B cell (primary cell): ENCODE measurements at places on chromosomes 3 and 15.

DNA sequence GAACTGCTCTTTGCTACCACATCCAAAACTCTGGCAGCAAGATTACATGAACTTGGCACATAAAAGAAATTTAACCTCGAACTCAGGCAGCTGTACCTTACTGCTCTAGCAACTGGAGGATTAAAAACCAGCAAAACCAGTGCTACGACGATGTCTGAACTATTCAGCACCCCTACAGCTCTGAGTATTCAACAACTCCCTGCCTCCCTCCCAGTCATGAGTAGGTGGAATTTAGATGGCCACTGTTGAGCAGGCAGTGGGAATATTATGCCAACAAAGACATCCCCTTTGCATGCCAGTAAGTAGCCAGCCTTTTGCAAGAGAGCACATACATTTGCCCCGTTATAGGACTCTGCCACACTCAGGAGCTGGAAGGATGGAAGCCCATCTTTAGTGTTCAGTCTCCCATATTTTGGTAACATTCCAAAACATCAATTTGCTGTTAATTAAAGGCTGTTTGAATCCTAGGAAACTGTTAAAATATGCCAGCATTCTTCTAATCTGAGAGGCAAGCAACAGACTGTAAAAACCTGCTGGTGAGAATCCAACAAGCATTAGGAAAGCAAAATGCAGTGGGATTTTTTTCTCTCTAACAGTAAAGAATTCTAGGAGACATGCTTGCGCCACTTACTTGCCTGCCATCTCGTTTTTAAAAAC is 85.4 kb downstream of the ZNF385D start:
- DNase-seq, result no peak

GRCh38 chr15:67822537-67823313 is 2.6 kb upstream of the SKOR1 start:
- peak; percentile 49 for DNase-seq

GRCh38 chr15:78317145-78317836 is 17.9 kb upstream of the SKIC8 start:
- DNase-seq, result no peak

DNA sequence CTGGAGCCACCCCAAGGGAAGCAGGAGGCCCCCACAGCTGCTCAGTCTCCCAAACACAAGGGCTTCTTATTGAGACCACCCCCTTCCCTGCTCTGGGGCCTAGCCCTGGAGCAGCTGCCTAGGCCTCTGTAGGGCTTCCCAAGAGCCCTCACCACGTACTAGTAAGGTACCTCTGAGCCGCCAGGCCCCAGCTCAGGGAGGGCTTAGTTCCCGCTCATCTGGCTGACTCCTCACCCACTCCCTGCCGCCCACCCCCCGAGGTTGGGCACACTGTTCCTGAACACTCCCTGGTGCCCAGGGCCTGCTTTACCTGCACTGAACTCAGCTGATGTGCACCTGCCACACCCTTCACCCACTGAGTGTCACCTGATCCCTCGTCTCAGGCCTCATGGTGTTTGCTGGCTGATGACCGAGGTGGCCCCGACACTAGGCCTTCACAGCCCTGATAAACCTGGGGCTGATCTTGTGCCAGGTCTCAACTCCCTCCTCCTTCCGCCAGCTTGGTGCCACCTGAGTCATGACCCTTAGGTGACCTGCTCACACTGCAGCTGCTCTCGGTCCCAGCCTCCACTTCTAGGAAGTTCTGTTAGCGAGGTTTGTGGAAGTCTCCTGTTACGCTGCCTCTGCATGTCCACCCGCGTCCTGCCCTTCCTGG is 18.0 kb upstream of the SPTBN5 start:
- no peak for DNase-seq

DNA sequence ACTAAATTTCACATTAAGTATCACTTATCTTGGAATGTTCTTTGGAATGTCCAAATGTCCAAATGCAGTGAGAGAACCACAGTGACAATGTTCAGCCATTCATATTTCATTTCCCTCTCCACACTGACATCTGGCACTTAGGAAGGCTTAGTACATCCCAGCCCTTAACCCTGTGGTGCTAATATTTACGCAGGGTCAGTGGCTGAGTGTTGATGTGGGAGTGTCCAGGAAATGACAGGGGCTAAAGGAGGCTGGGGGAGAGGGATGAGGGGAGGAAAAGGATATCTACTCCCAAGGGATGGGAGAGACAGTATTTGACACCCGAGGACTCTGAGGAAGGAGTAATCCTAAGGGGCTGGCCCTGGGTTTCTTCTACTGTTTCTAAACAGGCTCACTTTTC is 14.1 kb upstream of the CCR4 start:
- DNase-seq, result no peak

DNA sequence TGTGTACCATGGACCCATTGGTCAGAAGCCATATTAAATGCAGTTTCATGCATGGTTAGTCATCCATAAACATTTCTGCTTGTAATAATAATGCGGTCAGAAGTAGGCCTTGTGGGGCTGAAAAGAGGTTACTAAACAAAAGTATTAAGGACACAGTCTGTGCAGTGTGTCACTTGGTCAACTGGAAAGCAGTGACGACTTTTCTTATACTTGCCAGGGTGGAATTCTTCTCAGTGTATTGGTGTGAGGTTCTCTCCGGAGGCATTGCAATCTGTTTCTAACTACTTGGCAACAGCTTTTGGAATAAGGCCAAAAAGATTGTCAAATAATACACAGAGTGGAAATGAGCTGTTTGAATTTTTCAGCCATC is 46.8 kb downstream of the CHL1 start:
- DNase-seq, result no peak

DNA sequence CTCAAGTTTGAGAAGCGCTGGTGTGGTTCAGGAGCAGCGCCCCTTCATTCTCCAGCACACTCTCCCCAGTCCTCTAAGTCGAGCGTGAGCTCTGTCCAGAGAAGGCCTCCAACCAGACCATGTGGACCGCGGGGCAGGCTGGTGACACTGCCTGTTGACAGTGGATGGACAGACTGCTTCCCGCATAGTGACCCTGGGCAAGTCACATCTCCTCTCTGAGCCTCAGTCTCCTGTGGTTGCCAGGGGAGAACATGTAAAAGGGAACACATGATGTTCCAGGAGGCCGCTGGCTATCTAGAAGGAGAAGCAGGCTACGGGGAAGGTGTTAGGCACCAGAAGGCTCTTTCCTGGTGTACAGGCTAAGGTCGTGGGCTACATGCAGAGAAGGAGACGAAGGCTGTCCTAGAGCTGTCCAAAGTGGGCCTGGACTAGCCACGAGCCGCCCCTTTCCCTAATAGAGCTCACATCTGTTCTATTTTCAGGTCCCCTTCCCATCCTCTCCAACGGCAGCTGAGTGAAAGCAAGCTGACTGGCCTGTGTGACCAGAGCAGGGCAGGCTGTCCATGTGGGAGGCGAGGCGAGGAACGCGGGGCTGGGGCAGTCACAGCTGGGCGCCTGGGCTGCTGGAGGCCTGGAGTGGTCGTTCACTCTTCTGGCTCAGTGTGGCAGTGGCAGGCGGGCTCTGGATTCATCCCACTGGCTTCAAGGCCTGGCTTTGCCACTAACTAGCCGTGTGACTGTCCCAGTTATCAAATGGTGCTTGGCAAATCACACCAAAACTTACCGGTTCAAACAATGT is 11.1 kb downstream of the ISG20 start:
- no peak for DNase-seq

DNA sequence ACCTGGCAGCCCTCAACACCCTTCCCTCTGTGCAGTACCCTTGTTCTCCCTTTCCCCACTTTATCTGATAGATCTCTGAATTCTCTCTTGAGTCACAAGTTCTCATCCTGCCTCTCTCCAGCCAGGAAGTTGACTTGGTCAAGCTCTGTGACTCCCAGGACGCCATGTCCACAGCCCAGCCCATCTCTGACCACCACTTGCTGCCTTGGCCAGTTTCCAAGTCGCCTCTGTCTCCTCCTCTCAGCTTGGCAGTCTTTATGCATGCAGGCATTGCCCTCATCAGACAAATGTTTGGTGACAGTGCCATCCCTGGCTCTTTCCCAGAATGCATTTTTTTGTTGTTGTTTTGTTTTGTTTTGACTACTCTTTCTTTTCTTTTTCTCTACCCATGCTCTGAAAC is 25.7 kb downstream of the ZNF35 start:
- DNase-seq, result no peak

DNA sequence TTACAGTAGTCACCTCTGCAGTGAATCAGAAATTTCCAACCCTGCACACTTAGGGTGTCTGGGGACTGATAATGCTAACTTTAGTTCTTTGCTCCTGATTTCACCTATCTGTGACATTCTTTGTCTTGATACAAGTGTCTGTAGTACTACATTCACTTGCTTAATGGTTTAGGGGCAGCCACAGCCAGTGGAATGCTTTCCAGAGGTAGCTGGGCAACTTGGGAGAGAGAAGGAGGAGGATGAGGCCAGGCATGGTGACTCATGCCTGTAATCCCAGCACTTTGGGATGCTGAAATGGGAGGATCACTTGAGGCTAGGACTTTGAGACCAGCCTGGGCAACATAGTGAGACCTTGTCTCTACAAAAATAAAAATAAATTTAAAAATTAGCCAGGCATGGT is 8.5 kb downstream of the BAHD1 start:
- no peak for DNase-seq

GRCh38 chr3:34634939-34635338 is 836.5 kb downstream of the PDCD6IP start:
- no peak for DNase-seq

DNA sequence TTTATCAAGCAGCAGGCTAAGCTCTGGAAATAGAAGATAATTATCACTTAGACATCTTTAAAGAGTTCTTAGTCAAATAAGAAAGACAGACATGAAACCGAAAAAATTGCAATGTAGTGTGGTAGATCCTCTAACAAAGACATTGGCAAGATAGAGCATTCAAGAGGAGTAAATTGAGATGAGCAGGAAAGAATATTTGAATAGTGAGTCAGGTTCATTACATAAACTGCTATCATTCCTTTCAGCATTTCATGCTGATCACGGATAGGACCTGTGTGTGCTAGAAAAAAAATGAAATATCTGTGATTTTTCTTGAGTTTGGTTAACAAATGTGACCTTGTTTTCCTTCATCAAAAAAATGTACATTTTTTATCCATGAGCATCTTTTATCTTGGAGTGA is 460.9 kb downstream of the OTOL1 start:
- DNase-seq, result no peak

GRCh38 chr3:42066516-42067181 is 24.5 kb upstream of the TRAK1 start:
- DNase-seq, result peak; percentile 87

DNA sequence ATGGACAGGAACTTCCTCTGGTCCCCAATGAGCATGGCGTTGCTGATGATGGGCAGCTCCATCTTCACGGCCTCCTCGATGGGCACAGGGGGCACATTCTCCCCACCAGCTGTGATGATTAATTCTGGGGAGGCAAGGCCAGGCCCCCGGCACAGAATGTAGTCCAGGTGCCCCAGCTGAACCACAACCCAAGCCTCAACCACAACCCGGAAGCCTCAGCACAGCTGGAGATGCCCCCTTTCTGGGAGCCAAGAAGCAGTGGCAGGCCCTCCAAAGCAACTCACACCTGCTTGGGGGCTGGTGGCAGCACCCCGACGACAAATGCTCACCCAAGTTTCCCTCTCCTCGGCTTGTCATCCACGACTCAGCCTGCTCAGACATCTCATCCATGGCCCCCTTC is 25.2 kb downstream of the IDH3A start:
- peak; percentile 49 for DNase-seq

- no peak for DNase-seq
Measured at GRCh38 chr3:152356870-152357276, 88.1 kb downstream of the MBNL1 start.

- no peak for DNase-seq
Measured at GRCh38 chr3:149628957-149629670, 28.7 kb downstream of the WWTR1 start.

DNA sequence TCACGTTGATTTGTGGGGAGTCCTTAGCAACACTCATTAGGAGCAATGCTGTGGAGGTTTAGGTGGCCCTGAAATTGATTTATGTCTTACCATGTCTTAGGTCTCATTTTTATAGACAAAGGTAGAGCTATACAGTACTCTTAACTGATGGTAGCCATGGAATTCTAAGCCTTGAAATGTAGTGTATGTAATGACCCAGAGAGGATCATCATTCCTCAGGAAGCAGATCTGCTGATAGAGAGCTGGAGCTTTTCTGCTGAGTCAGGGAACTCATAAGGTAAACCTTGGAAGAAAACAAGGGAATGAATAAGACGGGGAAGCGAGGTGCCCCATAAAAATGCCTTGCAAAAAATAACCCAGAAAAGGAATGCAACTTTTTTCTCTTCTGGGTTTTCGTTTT is 34.0 kb upstream of the ZNF639 start:
- no peak for DNase-seq

DNA sequence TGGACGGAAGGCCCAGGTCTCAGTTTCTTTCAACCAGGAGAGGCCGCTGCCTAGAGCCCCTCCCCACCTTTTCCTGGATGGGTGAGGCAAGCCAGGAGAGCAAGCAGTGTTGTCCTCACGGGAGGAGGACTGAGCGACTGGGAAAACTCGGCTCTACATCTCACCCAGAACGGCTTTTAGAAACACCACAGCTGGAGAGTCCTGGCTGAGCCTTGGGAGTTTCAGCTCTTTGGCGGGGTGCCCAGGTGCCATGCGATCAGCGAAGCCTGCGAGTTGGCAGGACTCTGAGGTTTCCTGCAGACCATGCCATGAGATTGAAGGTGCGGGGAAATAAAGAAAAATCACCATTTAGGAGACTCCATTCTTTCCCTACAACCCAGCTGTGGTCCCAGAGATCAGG is 26.0 kb downstream of the PPCDC start:
- DNase-seq, result no peak

DNA sequence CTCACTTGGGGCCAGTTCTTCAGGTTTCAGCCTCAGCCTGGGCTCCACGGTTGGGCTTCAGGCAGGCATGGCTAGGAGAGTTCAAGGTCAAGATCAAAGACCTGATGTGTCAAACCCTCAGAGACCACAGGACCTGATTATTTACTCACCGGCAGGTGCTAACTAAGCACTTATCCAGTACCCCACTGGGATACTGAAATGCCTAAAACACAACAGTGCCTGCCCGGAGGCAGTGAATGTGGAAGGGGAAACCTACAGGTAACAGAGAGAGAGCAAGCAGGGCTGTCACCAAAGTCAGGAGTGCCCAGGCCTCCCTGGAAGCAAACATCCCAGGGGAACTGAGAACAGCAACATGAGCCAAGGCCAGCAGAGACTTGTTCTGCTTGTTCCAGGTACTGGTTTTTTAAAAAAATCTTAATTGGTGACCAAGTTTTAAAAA is 6.7 kb downstream of the IDH2 start:
- DNase-seq, result no peak

DNA sequence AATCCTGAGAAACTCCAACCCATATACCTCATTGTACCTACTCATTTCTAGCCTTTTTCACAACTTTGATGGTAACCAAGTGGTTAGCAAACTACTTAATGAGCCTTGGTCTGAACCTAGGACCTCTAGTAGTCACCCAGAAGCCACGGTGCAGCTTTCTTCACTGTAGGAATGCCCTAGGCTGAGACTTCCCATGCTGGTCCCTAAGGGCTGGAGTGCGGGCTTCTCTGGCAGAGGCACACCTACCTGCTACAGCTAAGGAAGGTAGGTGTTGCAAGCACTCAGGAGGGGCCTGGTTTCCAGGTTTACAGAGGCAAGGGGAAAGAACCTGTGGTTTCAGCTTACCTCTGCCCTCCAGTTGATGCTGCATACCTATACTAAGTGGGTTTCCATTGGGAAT is 65.4 kb downstream of the DHX30 start:
- no peak for DNase-seq

- no peak for DNase-seq
Measured at GRCh38 chr3:13772885-13773745, 106.8 kb downstream of the WNT7A start.

- DNase-seq, result no peak
Measured at GRCh38 chr3:194960446-194961032, 274.9 kb downstream of the FAM43A start.
